ENCODE measurements at places on chromosomes 4 and X.

GRCh38 chr4:187767687-187768086 lies 227.9 kb upstream of the ZFP42 start:
- DNase-seq: no peak

GRCh38 chr4:183435803-183436202 lies 8.6 kb upstream of the CDKN2AIP start:
- no peak for DNase-seq

DNA sequence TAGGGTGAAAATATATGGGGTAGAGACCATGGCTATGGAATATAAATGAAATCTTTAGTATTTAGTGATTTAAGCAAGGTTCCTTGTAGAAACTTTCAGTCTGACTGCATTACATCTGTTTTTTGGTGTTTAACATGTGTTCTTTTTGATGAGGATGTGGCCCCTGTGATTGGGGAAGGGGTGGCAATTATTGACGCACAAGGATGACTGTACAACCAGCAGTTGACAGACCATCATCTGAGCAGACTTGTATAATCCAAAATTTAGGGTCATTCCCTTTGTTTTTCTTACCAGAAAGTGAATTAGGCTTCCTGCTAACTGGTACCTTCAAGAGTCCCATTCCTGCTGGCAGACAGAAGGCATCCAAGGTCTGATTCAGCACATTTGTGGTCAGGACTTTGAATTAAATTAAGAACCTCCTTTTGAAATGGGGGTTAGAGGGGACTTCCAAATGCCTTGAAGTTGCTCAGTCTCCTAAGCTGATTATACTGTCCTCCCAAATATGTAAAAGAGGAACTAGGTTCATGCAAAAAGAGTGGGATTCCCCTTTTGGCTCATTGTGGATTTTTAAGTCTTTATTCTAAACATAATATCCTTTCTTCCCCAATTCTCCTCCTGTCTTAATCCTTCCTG lies 112.4 kb upstream of the CXCL13 start:
- DNase-seq: no peak

GRCh38 chr4:109930464-109930863 lies 17.8 kb downstream of the EGF start:
- DNase-seq: no peak

GRCh38 chr4:184329659-184330400 lies 112.2 kb upstream of the ENPP6 start:
- DNase-seq: no peak

- DNase-seq: no peak
These were observed 6.4 kb upstream of the SMIM9 start for GRCh38 chrX:154840856-154841255.

- no peak for DNase-seq
These were observed 44.7 kb upstream of the TMEM154 start for GRCh38 chr4:152724494-152724893.

- DNase-seq: no peak
These were observed 285.3 kb downstream of the ANKRD50 start for GRCh38 chr4:124427095-124427767.

DNA sequence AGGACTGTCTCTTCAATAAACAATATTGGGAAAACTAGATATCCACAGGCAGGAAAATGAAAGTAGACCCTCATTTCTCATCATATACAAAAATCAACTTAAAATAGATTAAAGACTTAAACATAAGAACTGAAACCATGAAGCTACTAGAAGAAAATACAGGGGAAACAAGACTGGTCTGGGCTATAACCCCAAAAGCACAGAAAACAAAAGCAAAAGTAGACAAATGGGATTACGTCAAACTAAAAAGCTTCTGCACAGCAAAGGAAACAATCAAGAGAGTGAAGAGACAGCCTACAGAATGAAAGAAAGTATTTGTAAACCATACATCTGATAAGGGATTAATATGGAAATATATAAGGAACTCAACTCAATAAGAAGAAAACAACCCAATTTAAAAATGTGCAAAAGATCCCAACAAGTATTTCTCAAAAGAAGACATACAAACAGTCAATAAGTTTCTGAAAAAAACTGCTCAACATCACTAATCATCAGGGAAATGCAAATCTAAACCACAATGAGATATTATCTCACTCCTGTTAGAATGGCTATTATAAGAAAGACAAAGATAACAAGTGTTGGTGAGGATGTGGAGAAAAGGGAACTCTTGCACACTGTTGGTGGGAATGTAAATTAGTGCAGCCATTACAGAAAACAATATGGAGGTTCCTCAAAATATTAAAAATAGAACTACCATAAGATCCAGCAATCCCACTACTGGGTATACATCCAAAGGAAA lies 325.3 kb upstream of the RASGEF1B start:
- DNase-seq: no peak

- DNase-seq: peak; percentile 74
These were observed 531 bp downstream of the HCFC1 start for GRCh38 chrX:153971124-153971449.

DNA sequence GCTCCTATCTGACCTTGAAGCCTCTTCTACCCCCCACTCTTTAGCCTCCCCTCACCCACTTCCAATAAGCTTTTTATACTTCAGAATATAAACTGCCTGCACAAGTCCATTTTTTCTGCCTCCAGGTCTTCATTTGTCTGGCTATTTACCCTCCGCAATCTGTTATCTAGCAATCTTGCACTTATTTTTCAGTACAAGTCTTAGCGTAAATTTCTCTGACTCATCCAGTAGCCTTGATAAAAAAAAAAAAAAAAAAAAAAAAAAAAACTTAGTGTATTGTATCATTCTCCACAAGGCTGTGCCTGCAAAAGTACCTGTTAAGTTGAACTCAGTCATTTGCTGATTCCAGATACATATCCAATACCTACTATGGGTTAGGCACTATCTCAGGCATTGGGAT lies 219.5 kb upstream of the DKK2 start:
- no peak for DNase-seq

DNA sequence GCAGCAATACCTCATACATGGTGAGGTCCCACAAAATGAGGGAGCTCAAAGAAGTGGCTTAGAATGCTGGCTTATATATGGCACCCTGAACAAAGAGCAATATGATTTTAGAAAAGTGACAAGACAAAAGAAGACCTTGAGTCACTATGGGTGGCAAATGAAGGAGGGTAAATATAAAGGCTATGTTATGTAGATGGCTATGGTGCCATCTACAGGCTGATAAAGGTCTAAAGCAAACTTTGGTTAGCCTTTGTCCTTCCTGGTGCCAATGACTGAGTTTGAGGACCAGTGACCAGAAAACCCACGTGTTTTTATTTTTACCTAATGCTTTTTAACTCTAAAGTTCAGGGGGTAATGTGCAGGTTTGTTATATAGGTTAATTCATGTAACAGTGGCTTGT lies 151.8 kb downstream of the CCNG2 start:
- DNase-seq: no peak

DNA sequence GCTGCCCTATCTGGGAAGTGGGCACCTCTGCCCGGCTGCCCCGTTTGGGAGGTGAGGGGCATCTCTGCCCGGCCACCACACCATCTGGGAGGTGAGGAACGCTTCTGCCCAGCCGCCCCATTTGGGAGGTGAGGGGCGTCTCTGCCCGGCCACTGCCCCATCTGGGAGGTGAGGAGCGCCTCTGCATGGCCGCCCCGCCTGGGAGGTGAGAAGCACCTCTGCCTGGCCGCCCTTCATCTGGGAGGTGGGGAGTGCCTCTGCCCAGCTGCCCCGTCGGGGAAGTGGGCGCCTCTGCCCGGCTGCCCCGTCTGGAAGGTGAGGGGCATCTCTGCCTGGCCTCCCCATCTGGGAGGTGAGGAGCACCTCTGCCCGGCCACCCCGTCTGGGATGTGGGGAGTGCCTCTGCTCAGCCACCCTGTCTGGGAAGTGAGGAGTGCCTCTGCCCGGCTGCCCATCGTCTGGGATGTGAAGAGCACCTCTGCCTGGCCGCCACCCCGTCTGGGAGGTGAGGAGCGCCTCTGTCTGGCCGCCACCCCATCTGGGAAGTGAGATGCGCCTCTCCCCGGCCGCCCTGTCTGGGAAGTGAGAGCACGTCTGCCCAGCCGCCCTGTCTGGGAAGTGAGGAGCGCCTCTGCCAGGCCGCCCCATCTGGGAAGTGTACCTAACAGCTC lies 9.8 kb downstream of the PABPC1L2A start:
- no peak for DNase-seq

All from stimulated activated CD4-positive, alpha-beta T cell treated with anti-CD3 and anti-CD28 coated beads, TNF-alpha, amount 100 ng/mL, for 4 hours (primary cell).